Activated T-cell treated with anti-CD3 and anti-CD28 coated beads, Interleukin-2, amount 50 U/mL, for 72 hours (primary cell): ENCODE measurements at places on chromosomes 3 and 15.

- DNase-seq, result no peak
Observed at GRCh38 chr15:44532689-44533088, 4.3 kb upstream of the EIF3J start.

- no peak for DNase-seq
Observed at GRCh38 chr15:36803773-36804172, 224.3 kb downstream of the CDIN1 start.

GRCh38 chr3:53833053-53833645 lies 13.1 kb downstream of the CHDH start:
- DNase-seq, result no peak

DNA sequence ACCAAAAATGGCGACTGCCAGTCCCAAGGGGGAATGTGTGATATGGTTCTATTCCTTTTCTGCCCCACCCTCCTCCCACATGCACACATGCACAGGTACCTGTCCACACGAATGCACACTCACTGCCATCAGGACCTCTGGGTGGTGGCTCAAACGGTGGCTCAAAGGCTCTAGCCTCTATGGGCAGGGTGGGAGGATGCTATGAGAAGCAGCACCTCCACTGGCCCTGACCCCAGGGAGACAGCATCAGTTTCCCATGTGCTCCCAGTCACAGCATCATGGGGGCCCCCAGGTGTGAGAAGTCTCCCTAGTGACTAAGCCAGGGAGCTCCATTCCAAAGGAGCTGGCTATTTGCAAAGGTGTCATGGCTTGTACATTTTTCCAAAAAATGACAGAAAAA lies 15.9 kb downstream of the SEMA3G start:
- DNase-seq, result no peak

GRCh38 chr3:55526332-55527030 lies 39.4 kb upstream of the WNT5A start:
- DNase-seq, result no peak

- DNase-seq, result no peak
Observed at GRCh38 chr3:45592405-45592804, 2.1 kb upstream of the LIMD1 start.

- no peak for DNase-seq
Observed at GRCh38 chr15:99305761-99306505, 54.7 kb downstream of the LRRC28 start.

DNA sequence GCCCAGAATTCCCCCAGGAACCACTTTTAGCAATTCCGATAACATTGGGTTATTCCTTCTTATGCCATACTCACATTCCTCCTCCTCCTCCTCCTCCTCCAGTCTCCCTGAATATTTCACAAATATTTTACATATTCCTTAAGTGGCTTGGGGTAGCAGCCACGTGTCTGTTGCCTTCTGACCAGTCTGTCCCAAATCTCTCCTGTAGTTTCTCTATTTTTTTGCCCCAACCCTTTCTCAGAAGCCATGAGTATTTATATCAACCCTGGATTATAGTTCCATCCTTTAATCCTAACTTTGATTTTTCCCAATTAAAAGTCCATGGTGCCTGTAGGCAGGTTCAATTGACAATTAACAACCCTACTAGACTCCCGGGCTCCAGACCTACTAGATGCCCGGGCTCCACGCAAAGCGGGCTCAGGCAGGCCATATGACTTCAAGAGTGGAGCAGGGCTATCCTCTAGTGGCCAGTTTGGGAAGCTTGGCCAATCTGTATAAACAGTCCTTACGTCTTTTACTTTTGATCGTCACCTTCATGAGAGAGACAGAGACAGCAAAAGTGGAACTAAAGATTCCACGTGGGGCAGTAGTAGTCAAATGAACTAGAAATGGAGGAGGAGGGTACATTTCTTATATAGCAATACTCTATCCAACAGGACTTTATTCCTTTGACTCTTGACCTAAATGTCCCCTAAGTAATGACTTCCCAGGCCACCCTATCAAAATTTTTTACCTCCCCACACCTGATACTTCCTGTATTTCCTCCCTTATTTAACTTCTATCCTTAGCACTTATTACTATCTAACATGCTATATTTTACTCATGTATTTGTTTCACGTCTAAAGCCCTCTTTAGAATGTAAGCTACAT lies 69.7 kb downstream of the USF3 start:
- peak; percentile 17 for DNase-seq

- no peak for DNase-seq
Observed at GRCh38 chr3:186477876-186478275, 66.3 kb downstream of the CRYGS start.

DNA sequence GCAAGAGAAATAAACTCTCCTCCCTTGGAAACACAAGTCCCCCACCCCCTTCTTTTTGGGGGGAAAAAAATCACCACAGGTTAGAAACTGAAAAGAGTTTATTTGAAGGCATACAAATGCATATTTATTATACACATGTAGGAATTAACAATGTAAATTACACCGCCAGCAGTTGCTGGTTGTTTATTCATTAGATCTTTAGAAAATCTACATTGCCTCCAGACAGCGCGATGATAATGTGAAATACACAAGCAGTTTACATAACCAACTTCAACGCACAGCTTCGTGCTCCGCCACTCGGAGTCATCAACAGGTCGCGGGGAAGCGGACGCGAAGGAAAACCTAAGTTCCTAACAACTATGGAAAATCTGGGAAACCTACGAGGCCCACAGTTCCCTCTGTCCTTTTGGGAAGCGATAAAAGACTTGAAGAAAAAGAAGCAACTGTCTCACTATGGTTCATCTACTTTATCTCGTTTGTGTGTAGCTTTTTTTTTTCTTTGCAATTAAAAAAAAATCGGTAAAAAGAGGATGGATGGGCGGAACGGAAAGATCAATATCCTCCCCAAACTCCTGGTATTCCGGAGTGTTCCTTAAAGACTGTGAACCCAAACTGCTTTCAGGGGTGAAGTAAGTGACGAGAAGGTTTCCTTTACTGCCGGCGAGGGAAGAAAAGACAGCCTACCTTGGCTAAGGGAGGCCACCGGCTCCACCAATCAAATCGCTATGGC lies 8.4 kb upstream of the FOXB1 start:
- DNase-seq, result no peak

DNA sequence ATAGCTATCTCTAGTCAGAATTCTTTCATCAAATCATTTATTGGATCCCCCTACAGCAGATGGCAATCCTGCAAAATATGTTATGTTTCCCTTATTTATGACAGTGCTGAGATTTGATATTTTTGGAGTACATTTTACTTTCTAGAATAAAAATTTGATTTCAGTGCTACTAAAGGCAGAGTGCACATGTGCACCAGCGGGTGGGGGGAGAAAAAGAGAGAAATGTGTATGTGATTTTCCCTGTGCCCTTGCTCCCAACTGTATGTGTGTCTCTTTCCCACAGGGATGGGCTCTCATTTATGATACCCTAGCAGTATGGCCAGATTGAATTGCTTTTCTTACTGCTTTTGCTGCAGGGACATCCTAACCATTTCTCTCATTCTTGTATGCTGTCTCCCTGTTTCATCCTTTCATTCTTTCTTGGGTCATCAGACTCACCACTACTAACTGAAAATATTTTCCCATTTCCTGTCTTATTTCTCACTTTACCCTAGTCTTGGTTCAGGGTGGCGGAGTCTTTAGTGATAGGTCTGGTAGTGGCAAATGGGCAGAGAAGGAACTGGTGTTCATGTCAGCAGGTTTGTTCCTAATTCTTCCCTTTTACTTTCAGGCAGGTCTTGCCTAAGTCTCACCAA lies 140.7 kb downstream of the TCF12 start:
- DNase-seq, result no peak

DNA sequence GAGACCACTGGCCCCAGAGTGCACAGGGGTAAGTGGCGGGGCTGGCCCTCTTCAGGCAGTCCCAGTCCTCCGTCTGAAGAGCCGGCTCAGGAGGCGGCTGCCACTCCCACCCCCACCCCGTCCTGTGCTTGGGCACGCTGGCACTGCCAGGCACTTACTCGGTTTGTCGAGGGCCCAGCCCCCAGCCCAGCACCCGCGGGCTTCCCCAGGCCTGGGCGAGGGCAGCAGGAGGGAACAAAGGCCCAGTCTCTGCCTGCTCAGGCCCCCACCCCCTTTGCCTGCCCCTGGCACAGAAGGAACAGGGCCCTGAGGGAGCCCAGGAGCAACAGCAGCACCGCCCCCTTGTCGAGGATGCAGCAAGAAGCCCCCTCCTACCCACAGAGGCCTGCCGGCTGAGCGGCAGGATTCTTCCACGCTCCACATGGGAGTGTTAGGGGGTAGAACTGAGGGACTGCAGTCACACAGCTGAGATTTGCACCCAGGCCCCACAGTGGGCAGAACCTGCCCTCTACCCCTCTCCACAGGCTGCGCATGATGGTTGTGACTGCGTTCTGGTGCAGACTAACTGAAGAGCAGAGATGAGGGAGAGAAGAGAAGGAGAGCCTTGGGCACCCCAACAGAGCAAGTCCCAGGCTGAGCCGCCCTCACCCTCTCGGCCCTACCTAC lies 8.9 kb downstream of the DUSP7 start:
- DNase-seq, result no peak

GRCh38 chr3:177932346-177932745 lies 603.9 kb upstream of the KCNMB2 start:
- DNase-seq, result no peak

DNA sequence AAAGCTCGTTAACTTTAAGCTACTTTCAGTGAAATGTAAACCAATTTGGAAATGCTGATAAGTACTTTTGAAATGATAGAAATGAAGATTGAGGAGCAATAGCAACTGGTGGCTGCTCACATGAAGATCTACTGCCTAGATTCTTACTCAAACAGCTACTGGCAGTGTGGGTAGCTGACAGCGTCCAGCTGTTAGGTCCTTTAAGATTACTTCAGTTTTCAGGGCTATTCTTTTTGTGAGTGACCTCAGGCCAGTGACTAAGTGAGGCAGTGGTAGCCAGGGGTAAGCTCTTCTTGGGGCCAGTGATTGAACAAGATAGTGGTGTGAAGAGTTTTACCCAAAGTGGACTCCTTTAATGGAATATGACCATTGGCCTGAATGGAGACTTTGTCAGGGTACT lies 41.3 kb downstream of the NECTIN3 start:
- DNase-seq, result no peak

- no peak for DNase-seq
Observed at GRCh38 chr3:45473841-45474240, 85.5 kb downstream of the LARS2 start.

DNA sequence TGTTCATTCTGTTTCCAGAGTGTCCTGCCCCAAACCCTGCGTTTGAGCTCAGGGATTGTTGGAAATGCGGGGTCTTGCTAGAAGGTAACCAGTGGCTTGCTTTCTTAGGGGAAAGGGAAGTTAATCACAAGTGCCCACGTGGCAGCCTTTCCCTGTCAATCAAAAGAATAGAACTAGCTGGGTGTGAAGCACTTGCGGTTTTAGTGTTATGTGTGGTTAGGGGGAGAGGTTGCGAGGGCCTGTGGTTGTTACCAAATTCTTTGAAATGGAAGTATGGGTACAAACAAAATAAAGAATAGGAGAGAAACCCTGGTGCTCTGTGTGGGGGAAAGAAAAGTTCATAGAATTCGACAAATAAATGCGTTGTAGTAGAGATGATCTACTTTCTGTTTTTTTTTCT lies 67.6 kb downstream of the FNDC3B start:
- peak; percentile 65 for DNase-seq

GRCh38 chr15:70271422-70272088 lies 173.8 kb upstream of the TLE3 start:
- DNase-seq, result no peak

DNA sequence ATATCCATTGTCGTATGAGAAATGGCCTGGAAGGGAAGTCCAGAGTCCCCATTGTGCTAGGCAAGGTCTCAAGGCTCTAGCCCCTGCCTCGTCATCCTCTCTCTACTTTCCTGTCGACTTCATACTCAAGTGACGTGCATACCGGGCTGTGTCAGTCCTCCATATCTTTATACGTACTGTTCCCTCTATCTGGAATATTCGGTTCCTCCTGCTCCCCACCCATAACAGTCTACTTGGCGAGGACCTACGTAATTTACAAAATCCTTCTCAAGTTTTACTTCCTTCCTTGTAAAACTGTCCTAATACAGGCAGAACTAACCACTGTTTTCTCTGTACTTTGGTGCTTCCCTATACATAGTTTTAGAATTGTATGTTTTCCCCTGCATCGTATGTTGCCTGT lies 2.2 kb upstream of the ALPK3 start:
- no peak for DNase-seq

- DNase-seq, result peak; percentile 55
Observed at GRCh38 chr3:195555110-195555509, 12.0 kb upstream of the PPP1R2 start.

- no peak for DNase-seq
Observed at GRCh38 chr3:37198996-37199395, 24.6 kb upstream of the LRRFIP2 start.

GRCh38 chr3:159239059-159239458 lies 437.2 kb downstream of the MFSD1 start:
- DNase-seq, result no peak

GRCh38 chr3:27504749-27505148 lies 20.6 kb upstream of the SLC4A7 start:
- DNase-seq, result no peak

DNA sequence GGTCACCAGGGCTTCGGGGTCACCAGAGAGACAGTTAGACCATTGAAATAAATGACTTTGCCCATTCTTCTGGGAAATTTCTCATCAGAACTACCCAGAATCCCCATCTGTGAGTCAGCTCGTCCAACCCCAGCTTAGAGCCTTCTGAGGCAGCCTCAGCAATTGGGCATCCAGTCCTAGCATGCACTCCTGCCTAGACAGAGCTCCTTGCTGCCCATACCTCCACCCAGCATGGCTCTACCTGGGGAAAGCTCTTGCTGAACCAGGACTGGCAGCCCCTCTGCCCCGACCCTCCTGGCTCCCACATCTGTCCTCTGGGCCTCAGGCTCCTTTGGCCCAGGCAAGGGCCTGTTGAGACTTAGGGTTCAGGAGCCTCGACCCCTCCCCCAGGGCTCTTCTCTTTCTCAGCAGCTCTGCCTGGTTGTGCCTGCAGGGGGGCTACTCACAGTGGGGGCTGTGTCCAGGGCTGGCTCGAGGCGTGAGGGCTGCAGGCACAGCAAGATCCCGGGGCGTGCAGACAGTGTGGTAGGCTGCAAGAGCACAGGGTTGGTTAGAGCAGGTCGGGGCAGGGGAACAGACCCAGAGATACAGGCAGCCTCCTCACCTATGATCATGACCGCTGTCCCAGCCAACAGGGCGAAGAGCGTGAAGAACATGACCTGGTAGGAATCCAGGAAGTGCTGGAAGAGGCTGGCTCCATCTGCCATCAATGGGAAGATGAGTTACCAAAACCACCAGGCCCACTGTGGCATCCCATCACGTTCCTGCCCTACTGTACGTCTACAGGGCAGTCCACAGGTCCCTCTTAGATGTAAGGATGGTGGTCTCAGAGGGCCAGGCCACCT lies 101.3 kb downstream of the NUP210 start:
- no peak for DNase-seq

GRCh38 chr3:151356794-151357462 lies 27.6 kb upstream of the P2RY13 start:
- DNase-seq, result no peak

DNA sequence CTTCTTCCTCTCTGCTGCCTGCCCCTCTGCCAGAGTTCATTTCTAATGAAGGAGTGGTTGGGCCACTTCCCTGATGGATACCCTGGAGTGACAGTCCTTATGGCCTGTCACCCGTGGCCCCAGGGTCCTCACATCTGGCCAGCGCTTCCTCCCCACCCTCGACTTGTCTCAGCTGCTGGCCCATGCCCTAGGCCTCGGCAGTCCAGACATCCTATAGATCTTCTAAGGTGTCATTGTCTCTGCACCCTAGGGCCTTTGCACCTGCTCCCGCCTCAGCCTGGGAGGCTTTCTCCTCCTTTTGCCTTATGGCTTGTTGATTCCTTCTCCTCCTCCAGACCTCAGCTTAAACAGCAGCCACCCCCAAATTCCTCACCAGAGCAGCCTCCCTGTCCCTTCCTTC lies 181.0 kb downstream of the NSMCE3 start:
- no peak for DNase-seq
